Right lobe of liver (tissue), 6 donors: ENCODE measurements at places on chromosomes 16 and 17. TPM values are rescaled to one million over a fixed set of nuclear protein-coding genes. Genes with fewer than 3 reads are reported as not detected.

Gene OSBPL7
- 0.62 TPM for total RNA-seq

Gene TBC1D3H
- total RNA-seq: not detected

Gene HELZ
- 25.3 TPM for total RNA-seq

Gene RFWD3
- total RNA-seq: 5.4 TPM

Gene NATD1
- 4.3 TPM for total RNA-seq

DNA sequence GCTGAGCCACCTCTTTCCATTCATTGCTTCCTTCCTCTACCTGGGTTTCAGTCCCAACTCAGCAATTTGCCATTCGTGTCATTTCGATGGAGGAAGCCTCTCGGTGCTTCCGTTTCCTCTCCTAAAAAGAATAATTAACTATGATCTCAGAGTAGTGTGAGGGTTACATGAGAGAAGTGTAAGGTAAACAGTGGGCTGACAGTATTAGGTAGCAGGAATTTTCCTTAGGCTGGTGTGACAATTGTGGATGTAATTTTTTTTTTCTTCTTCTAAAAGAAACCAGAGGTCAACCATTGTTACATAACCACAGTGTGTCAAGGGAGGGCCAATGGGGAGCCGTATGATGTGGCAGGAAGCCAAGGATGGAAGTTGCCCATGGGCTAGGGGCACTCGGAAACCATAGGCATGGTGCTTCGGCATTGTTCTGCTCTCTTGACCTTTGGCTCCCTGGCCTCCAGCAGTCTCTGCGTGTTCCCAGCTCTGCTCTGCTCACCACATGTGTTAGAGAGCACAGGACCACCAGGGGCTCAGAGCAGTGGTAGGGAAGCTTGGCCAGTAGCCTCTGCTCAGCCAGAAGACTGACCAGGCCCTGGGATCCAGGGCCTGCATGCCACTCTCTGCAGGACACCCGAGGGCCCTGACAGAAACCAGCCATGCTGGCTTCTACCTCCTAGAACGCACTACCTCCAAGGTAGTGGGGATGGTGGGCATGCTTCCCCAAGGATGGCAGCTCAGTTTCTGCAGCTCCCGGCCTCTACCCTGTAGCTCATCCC is 2.0 kb upstream of the TOP2A start:
- DNase-seq: no peak

DNA sequence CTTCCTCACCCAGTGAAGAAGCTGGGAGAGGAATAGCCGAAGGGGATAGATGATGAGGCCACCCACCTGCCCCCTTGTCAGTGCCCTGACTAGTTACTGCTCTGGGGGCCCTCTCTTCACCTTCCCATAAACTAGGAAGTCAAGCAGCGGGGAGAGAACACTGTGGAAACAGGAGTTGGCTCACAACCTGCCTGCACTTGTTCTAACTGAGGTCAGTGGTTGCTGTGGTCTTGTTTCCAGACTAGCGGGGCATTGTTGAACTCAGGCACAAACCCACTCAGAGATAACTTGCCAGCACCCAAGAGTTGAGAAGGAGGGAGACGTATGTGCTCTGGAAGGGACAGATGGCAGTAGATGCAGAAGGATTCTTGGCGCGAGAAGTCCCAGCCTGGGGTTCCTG is 48.6 kb upstream of the DDX52 start:
- no peak for DNase-seq
